Aorta (tissue), 5 donors: ENCODE measurements at places on chromosomes 1 and 21. TPM values are rescaled to one million over a fixed set of nuclear protein-coding genes. Genes with fewer than 3 reads are reported as not detected.

DNA sequence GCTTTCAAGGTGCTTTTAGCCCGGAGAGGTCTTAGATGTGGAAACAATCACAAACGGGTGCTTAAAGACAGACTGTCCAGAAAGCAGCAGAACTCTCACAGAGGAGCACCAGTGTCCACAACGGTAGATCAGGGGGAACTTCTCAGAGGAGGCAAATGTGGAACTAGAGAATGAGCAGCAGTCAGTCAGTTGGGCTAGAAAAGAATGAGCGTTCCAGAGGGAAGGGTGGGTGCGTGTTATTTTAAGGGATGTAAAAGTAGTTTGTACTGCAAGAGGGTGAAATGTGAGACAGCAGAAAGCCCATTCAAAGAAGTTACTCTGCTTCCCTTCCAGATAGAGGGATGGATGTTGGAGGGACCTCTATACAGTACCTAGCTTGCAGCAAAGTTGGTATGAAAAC lies 30.9 kb downstream of the RGS5 start:
- no peak overlapping the region for H3K4me3 ChIP-seq
- no peaks in the 10 kb centered on the region for H3K27me3 ChIP-seq
- H3K4me1 ChIP-seq: peaks cover 5% of the 10 kb centered on the region
- DNase-seq: no peak
- no peak overlapping the region for H3K27ac ChIP-seq

GRCh38 chr1:199780948-199781670 lies 246.4 kb upstream of the NR5A2 start:
- no peaks in the 10 kb centered on the region for H3K36me3 ChIP-seq
- H3K27me3 ChIP-seq: no peaks in the 10 kb centered on the region
- H3K4me1 ChIP-seq: no peaks in the 10 kb centered on the region
- no peak overlapping the region for H3K27ac ChIP-seq
- H3K4me3 ChIP-seq: no peak overlapping the region
- DNase-seq: no peak

DNA sequence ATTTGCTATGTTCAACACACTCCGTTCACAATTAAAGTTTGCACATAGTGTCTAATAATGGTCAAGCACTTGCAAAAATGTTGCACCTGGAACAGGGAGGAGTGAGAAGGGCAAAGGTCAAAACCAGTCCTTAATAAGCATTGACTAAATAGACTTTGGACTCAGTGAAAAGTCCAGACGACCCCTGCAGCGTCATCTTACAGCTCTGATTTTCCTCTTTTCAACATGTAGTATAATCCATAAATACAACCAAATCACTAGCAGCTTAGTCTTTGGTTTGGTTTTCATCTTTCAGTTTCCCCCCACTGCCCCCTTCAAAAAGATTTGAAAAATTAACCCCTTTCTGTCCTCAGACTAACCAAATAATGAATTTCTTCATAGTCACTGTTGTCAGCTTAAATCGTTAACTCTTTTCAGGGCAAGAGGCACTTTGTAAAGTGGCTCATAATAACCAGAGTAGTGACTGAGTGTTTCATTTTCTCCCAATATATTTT lies 290.3 kb downstream of the PTPRC start:
- H3K36me3 ChIP-seq: no peaks in the 10 kb centered on the region
- H3K27ac ChIP-seq: no peak overlapping the region
- no peak overlapping the region for H3K4me3 ChIP-seq
- H3K27me3 ChIP-seq: no peaks in the 10 kb centered on the region

DNA sequence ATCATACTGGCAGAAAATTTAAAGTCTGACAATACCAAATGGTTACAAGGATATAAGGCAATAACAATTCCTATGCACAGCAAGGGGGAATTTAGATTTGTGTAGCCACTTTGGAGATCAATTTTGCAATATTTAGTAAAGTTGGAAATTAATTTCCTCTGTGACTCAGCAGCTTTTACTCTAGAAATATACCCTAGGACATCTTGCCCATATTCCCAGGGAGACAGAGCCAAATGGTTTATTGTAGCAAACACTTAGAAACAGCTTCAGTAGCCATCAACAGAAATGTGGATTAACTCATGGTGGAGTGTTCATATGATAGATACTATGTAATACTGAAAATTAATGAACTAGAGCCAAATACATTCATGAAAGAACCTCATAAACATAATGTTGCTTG lies 104.6 kb downstream of the BACH1 start:
- no peaks in the 10 kb centered on the region for H3K27me3 ChIP-seq
- DNase-seq: no peak
- peaks cover 2% of the 10 kb centered on the region for H3K36me3 ChIP-seq

DNA sequence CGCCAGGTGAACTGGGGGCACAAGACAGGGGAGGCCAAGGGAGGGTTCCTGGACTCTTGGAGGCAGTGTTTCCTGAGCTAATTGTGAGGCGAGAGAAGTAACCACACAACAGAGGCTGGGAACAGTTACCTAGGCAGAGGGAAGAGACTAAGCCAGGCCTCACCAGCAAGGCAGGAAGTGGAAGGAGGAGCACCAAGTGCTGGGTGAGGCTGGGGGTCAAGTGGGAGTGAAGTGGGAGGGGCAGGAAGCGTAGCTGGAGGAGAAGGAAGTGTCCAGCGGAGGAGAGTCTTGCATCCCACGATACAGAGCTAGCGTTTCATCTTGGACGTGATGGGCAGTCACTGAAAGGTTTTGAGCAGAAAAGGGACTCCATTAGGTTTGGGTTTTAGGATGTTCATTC lies 48.3 kb upstream of the CAPZB start:
- H3K36me3 ChIP-seq: no peaks in the 10 kb centered on the region
- no peaks in the 10 kb centered on the region for H3K27me3 ChIP-seq
- no peak overlapping the region for H3K4me3 ChIP-seq
- DNase-seq: no peak

- H3K36me3 ChIP-seq: no peaks in the 10 kb centered on the region
- H3K4me3 ChIP-seq: no peak overlapping the region
- no peak for DNase-seq
These were observed 15.1 kb upstream of the C1orf87 start for GRCh38 chr1:60088620-60089155.

DNA sequence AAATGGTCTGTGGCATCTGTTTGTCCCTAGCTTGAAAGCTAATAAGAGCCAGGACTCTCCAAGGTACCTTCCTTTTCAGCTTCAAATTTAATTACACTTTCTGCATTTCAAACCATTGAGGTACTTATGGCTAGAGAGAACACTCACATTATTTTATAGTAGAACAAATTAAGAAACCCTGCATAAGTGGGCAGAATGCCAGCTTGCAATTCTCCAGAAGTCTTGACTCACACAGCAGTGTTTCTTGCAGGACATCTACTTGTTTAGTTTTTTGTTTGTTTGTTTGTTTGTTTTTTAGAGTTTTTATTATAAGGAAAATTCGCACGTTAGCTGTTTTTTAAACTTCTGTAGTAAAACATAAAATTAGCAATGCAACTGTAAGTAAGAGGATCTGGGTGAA lies 397.2 kb downstream of the NEGR1 start:
- DNase-seq: no peak
- H3K4me1 ChIP-seq: no peaks in the 10 kb centered on the region
- no peak overlapping the region for H3K4me3 ChIP-seq
- H3K36me3 ChIP-seq: no peaks in the 10 kb centered on the region
- H3K27me3 ChIP-seq: no peaks in the 10 kb centered on the region

- no peaks in the 10 kb centered on the region for H3K27me3 ChIP-seq
- no peak for DNase-seq
- H3K36me3 ChIP-seq: no peaks in the 10 kb centered on the region
These were observed 147.6 kb downstream of the FGGY start for GRCh38 chr1:59444520-59444919.

GRCh38 chr1:9573723-9574122 lies 15.0 kb upstream of the TMEM201 start:
- no peaks in the 10 kb centered on the region for H3K27me3 ChIP-seq
- no peaks in the 10 kb centered on the region for H3K4me1 ChIP-seq
- no peak for DNase-seq
- H3K4me3 ChIP-seq: no peak overlapping the region
- no peak overlapping the region for H3K27ac ChIP-seq

GRCh38 chr1:47434051-47434842 lies 3.6 kb upstream of the FOXD2 start:
- no peaks in the 10 kb centered on the region for H3K36me3 ChIP-seq
- no peak overlapping the region for H3K4me3 ChIP-seq
- no peaks in the 10 kb centered on the region for H3K4me1 ChIP-seq
- DNase-seq: peak; percentile 86
- no peak overlapping the region for H3K27ac ChIP-seq

- peaks cover 5% of the 10 kb centered on the region for H3K4me1 ChIP-seq
- no peak overlapping the region for H3K4me3 ChIP-seq
- H3K27me3 ChIP-seq: no peaks in the 10 kb centered on the region
- H3K36me3 ChIP-seq: no peaks in the 10 kb centered on the region
- no peak for DNase-seq
These were observed 5.0 kb upstream of the RNF11 start for GRCh38 chr1:51231120-51231519.

- no peak for DNase-seq
- H3K4me1 ChIP-seq: no peaks in the 10 kb centered on the region
- H3K4me3 ChIP-seq: no peak overlapping the region
These were observed 361.1 kb downstream of the TGFB2 start for GRCh38 chr1:218705911-218706893.

DNA sequence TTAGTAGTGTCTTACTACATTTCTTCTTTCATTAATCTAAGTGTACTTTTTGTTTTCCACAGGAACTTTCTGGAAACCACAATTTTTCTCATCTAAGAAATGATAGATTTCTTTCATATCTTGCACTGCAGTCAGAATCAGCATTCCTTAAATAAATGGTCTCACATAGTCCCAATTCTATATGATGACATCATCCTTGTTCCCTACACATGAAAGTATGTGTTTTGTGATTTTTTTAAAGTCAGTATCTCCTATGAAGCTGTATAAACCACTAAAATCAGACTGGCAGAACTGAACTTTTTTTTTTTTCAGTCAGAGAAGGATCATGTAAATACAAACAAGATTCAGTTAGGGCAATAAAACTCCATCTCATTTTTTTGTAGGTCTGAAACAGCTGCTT lies 742.6 kb upstream of the CXADR start:
- H3K27ac ChIP-seq: no peak overlapping the region
- no peaks in the 10 kb centered on the region for H3K36me3 ChIP-seq
- H3K27me3 ChIP-seq: no peaks in the 10 kb centered on the region
- no peaks in the 10 kb centered on the region for H3K4me1 ChIP-seq

DNA sequence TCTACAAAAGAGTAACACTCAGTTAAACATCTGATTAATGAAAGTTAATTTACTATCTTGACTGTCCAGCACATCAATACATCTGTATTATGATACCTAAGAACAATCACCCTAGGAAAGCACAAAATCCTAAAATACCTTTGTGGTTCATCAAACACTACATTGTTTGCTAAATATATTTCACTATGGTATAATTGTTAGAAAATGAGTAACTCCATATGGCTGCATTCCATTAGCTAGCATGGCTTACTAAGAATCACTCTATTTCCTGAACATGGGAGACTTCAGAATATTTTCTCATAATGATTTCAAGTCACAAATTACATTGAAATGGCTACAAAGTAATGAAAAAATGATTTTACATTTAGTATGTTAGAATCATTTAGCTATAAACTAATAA lies 12.5 kb downstream of the TRMT1L start:
- no peak overlapping the region for H3K27ac ChIP-seq
- H3K4me3 ChIP-seq: no peak overlapping the region
- H3K36me3 ChIP-seq: no peaks in the 10 kb centered on the region
- no peaks in the 10 kb centered on the region for H3K4me1 ChIP-seq
- no peak for DNase-seq
- H3K27me3 ChIP-seq: no peaks in the 10 kb centered on the region

DNA sequence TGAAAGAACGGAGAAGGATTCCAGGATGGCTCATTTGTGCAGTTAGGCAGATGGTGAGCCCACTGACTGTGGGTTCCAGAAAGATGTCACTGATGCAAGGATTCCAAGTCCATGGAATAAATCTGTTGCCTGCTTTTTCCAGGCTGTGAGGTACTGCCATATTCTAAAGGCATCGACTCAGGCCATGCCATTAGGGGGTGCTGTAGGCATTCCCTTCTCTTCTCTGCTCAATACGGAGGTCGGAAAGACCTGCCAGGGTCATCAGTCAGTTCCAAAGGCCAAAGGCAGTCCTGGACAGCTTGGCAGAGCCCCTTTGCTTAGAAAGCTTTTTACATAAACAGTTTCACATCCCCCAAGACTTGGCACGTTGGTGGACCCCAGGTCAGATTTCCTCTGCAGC lies 31.7 kb upstream of the TMEM125 start:
- no peak overlapping the region for H3K27ac ChIP-seq
- no peak for DNase-seq
- H3K4me3 ChIP-seq: no peak overlapping the region

DNA sequence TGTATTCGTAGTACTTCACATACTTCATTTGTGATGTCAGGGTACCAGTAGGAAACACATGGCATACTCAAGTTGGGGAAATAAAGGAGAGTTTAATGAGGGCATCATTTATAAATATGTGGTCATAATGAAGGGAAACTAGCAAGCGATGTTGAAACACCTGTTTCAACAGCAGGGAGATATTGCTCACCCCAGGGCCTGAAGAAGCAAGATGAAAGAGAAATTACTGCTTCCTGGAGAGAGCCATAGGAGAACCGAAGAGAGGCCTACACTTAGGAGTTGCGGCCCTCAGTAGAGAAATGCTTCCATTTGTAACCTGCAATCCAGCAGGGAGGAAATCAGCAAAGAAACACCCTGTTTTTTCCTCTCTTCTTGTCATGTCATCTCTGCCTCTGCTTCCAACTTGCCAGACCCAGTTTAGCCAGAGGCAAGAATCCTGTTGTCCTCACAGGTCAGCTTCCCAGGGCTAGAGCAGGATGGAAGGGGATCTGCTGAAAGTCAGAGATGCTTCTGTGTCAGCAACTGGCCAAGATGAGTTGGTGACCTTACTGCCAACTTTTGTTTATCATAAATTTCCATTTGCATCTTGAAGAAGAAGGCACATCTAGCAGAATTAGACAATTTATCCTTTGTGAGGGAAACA lies 67.6 kb upstream of the TSPAN2 start:
- no peaks in the 10 kb centered on the region for H3K4me1 ChIP-seq
- H3K27me3 ChIP-seq: no peaks in the 10 kb centered on the region
- no peak for DNase-seq
- no peak overlapping the region for H3K4me3 ChIP-seq
- no peaks in the 10 kb centered on the region for H3K36me3 ChIP-seq
- no peak overlapping the region for H3K27ac ChIP-seq

- H3K36me3 ChIP-seq: no peaks in the 10 kb centered on the region
- H3K4me1 ChIP-seq: no peaks in the 10 kb centered on the region
- no peak for DNase-seq
- H3K27ac ChIP-seq: no peak overlapping the region
These were observed 6.7 kb downstream of the CHI3L2 start for GRCh38 chr1:111234258-111234657.

GRCh38 chr1:197393105-197393504 lies 125.1 kb downstream of the CRB1 start:
- DNase-seq: no peak
- no peak overlapping the region for H3K4me3 ChIP-seq
- H3K36me3 ChIP-seq: no peaks in the 10 kb centered on the region
- no peaks in the 10 kb centered on the region for H3K27me3 ChIP-seq

GRCh38 chr1:41655632-41656031 lies 171.1 kb upstream of the EDN2 start:
- no peaks in the 10 kb centered on the region for H3K4me1 ChIP-seq
- no peak overlapping the region for H3K4me3 ChIP-seq
- no peaks in the 10 kb centered on the region for H3K36me3 ChIP-seq
- no peak overlapping the region for H3K27ac ChIP-seq
- DNase-seq: peak; percentile 9

Gene NMNAT2
- 0.25 TPM for polyA plus RNA-seq

Gene DISP1
- 0.50 TPM for polyA plus RNA-seq

Gene FCRL1
- not detected for polyA plus RNA-seq

Gene TSPEAR
- polyA plus RNA-seq: not detected

Gene NEK2
- polyA plus RNA-seq: 1.5 TPM

Gene PPOX
- polyA plus RNA-seq: 126 TPM

Gene GJA9
- polyA plus RNA-seq: not detected

Gene KIAA1614
- polyA plus RNA-seq: 4.3 TPM

Gene ITLN2
- polyA plus RNA-seq: 5.5 TPM

Gene CNR2
- 0.13 TPM for polyA plus RNA-seq

Gene TNNT2
- 1.0 TPM for polyA plus RNA-seq
